ENCODE measurements at places on chromosomes 2 and 18.

- DNase-seq = no peak
Observed at GRCh38 chr2:50491541-50492476, 540.1 kb downstream of the NRXN1 start.

DNA sequence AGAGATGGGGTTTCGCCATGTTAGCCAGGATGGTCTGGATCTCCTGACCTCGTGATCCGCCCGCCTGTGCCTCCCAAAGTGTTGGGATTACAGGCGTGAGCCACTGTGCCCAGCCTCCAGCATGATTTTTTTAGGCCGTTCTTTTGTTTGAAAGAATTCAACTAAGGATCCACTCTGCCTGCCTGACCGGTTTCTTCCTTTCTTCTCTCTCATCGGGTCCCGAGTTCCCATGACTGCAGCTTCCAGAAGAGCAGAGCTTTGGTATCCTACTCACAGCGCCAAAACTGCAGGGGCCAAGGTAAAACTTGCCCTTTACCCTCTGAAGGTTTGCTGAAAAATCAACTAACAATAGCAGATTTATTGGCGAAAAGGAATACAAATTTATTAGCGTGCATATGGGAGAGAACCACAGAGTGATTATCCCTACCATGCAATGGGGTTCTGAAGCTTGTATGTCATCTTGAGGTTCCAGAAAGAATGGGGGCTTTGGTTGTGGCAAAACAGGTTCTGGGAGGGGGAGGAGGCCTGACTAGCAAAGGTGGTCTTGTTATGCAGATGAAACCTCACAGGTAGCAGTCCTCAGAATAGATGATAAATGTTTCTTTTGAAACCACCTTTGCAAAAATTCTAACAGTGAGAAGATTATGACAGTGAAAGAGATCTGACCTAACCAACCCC, 87.0 kb upstream of the MSH6 start:
- no peak for DNase-seq

DNA sequence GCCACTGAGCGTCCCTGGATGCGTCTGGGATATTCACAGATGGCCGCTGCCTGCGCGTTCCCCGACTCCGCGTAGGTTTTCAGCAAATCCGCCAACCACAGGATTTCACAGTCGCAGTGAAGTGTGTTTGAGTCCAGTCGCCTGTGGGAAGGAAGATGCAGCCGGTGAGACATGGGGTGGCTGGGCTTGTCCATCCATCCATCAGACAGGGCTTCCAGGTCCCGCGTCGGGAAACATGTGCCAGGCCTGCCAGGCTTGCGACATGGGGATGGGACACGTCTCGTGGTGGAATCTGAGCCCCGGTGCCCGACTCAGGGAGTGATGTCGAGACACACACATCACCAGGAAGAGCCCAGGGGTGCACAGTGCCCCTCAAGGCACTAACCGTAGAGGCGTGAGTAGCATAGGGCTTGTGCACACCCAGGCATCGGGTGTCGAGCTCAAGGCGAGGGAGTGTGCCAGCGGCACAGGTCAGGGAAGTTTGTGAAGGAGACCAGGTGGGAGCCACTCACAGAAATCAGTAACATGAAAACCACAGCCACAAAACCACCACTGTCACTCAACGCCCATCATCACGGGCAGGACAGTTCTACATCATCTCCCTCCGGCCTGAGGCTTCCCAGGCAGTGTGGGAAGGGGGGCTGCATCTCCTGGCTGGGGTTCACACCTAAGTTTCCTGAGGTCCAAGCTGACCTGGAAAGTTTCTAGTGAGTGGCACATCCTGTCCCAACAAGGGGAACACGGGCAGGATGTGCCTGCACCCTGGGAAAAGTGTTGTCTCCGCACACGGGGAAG, 63.9 kb downstream of the PXDN start:
- no peak for DNase-seq

DNA sequence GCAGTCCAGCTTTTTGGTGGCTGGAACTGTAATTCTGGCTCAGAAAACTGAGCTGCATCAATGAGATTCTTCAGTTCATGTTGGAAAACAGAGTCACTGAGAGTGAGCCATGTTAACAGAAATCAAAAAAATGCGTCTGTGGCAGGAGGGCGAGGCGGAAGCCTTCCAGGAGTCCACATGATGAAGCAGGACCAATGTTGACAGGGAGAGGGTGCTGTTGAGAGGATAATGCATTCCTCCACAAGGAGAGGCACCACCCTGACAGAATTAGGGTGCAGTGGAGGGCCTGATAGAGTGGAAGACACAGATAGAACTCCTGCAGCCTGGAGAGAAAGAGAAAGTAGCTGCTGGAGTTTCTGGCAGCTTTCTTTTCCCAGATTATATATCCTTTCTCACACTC, 111.5 kb downstream of the MGAT5 start:
- DNase-seq = no peak

DNA sequence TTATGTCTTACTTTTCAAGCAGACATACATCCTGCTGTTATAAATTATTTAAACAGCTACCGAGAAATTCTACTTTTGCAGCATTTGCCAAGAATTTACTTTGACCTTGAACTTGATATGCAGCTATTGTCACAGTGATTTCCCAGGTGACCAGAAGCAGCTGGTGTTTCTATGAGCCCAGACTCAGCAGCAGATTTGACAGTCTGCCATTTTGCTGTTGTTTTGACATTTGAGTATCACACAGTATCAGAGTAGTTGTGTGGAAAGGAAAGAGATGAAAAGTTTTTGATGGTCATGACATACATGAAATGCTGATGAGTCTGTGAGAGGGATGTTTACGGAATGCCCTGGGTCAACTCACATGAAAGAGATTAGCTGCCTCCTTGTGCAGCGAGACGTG, 6.6 kb upstream of the CCDC195 start:
- no peak for DNase-seq

DNA sequence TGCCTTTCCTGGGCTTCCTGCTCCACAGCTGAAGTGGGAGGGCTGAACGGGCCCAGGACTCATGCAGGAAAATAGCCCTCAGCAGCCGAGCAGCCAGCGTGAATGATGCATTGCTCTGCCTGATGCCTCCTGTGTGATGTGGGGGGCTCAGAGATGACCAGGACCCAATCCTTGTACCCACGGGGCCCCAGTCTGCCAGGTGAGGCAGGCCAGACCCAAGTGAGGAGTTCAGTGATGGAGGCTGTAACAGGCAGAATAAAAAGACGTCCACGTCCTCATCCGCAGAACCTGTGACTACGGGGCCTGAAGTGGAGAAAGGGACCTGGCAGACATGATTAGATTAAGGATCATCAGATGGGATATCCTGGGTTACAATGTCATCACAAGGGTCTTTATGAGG, 194.9 kb upstream of the HDAC4 start:
- DNase-seq = no peak

- no peak for DNase-seq
Observed at GRCh38 chr18:51857989-51858388, 482.0 kb upstream of the DCC start.

- DNase-seq = no peak
Observed at GRCh38 chr18:40447820-40448219, 1507.2 kb upstream of the PIK3C3 start.

DNA sequence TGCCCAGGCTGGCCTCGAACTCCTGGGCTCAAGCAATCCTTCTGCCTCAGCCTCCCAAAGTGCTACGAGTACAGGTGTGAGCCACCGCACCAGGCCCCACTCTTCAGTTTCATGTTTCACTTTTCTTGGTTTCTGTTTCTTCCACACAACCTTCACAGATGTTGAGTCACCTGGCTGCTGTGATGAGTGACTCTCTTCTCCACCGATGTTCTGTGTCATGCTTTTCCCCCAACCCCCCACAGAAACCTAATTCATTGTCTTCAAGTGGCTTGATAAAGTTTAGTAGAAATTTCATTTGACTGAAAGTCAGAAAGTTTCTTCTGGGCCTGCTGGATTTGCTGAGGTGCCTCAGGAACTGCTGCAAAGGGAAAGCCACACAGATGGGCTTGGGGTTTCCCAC, 78.5 kb downstream of the SPHKAP start:
- no peak for DNase-seq

DNA sequence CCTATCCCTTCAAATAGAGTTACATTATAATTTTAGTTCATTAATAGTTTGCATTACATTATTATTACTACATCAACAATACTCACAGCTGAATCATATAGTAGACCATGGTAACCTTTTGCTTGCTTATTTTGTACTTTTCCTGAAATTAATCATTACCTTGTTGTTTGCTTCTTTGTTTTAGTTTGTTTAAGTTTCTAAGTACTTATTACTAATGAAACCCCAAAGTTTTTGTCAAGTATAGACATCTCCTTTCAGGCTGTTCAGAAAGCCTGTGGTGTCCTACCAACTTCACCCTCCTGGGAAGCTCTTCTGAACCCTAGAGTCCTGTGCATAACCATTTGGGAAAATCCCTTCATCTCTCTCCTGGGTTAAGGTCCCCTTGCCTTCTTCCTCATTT, 43.5 kb upstream of the LAPTM4A start:
- DNase-seq = no peak

GRCh38 chr2:190982262-190983034, 31.5 kb downstream of the STAT1 start:
- no peak for DNase-seq

GRCh38 chr2:147110317-147110716, 734.5 kb upstream of the ACVR2A start:
- DNase-seq = no peak
